OCI-M1 (cell line): ENCODE measurements at places on chromosomes 2 and 18.

DNA sequence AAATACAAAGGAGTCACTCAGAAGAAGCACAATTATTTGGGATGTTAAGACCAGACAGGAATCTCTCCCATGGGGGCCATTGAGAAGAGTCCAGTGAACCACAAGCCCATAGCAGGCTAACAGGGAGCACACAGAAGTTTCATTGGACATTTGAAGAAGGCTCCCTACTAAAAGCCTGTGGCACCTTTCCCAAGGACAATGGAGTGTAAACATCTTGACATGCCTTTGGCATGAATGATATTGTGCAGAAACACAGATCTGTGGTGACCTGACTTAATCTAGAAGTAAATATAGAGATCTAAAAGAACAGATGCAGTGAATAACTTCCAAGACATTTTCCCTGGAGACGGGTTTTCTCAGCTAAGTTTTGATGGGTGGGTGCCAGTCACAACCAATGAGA lies 221.5 kb downstream of the EPHA4 start:
- DNase-seq: no peak

GRCh38 chr2:135299165-135299564 lies 231.9 kb downstream of the ZRANB3 start:
- no peak for DNase-seq

DNA sequence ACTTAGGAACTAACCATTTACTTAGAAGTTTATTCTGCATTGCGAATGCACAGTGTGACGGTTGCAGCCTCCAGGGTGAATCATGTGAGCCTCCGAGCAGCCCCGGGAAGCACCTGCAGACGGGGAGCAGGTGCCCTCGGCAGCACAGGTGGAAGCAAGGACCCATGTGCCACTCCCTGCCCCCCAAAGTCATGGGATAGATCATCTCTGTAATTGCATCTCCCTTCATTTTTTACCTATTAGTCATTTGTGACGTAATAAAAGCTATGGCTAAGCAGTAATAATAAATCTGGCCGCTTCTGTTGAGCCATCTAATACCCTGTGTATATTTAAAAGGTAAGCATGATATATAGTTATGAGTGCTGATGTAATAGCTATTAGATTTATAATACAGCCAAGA lies 97.2 kb downstream of the PTGR3 start:
- no peak for DNase-seq

- DNase-seq: no peak
Measured at GRCh38 chr2:225761396-225761795, 361.9 kb downstream of the NYAP2 start.

DNA sequence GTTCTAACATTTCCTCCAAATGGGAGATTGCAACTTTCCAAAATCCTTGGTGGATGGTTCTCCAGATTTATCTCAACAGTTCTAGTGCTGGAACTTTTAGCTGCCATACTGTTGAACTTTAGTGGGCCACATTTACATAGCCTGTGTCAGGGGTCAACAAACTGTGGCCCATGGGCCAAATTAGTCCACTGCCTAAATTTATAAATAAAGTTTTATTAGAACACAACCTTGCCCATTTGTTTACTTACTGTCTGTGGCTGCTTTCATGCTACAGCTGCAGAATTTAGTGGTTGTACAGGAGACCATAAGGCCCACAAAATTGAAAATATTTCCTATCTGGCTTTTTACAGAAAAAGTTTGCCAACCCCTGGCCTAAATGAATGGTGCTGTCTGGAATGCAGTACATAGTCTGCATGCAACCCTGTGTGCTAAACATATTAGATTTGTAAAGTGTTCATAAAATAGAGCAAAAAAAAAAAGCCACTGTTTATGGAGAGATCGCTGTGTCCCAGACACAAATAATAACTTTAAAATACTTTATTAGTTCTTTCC lies 30.3 kb downstream of the MGAT5 start:
- DNase-seq: no peak

GRCh38 chr2:23050388-23050787 lies 334.6 kb upstream of the KLHL29 start:
- DNase-seq: no peak

- DNase-seq: peak; percentile 37
Measured at GRCh38 chr2:47058003-47058931, 96.8 kb downstream of the STPG4 start.

- no peak for DNase-seq
Measured at GRCh38 chr2:24628746-24629145, 137.7 kb downstream of the NCOA1 start.

GRCh38 chr18:76679259-76679658 lies 143.1 kb upstream of the ZNF236 start:
- DNase-seq: no peak

DNA sequence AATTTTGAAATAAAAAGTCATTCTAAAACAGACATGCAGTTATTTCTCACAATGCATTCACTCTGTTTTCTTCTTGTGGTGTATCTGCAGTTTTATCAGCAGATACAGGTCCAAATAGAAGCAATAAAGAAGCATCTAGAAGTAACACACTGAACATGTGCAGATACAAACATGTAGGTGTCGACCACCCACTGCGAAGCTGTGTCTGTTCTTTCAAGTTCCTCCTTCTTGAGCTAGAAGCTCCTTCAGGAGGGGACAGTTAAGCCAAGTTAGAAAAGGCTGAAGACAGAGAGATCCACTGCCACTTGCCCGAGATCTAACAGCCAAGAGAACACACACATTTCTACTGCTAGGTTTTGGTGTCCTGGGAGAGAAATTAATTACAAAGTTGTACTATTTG lies 30.1 kb downstream of the WDFY1 start:
- DNase-seq: no peak

GRCh38 chr18:54388203-54389142 lies 30.8 kb downstream of the C18orf54 start:
- peak; percentile 86 for DNase-seq

- DNase-seq: no peak
Measured at GRCh38 chr2:25587361-25587760, 86.0 kb downstream of the DTNB start.

GRCh38 chr18:63979409-63979920 lies 9.6 kb downstream of the SERPINB8 start:
- peak; percentile 77 for DNase-seq

DNA sequence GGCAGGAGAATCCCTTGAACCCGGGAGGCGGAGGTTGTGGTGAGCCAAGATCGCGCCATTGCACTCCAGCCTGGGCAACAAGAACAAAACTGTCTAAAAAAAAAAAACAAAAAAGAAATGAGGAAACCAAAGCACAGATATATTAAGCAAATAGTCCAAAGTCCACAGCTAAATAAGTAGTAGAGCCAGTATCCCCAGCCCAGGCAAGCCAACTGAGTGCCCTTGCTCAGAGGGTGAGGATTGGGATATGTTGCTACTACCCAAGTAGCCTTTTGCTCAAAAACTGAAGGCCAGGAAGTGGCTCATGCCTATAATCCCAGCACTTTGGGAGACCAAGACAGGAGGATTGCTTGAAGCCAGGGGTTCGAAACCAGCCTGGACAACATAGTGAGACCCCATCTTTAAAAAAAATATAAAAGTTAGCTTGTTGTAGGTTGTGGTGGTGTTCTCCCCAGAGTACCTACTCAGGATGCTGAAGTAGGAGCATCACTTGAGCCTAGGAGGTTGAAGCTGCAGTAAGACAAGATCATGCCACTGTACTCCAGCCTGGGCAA lies 5.4 kb downstream of the CFAP36 start:
- DNase-seq: no peak

GRCh38 chr18:61609131-61609530 lies 275.9 kb downstream of the CDH20 start:
- no peak for DNase-seq

DNA sequence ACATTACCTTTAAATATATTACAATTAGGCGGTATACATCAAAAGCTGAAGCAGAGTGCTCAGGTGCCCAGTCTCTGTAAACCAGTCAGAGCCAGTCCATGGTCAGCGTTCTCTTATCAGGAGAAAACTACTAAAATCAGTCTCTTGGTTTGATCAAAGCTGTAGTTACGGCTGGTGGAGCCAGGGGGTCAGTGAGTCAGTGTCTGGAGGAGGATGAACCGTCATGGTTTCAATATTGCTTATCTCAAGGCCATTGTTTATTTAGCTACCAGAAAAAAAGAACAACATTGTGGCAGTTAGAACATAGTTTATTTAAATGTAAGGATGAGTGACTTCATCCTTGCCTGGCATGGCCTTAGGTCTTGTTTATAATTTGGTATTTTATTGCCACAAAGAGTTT lies 71.3 kb upstream of the NYAP2 start:
- DNase-seq: peak; percentile 39

DNA sequence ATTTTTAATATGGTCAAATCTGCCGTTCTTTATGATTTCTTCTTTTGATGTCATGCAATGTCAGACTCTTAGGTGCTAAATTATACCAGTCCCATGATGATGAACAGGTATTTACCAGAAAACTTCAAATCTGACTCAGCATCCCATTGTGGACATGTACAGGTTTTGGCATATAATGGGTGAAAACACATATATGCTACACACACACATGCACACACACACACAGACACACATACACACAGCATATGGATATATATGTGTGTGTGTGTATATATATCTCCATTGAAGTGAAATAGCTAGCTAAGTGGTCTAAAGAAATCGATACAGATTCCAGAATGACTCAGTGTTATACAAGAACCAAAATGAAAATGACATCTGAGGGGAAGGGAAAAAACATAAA lies 7.4 kb downstream of the PLEK start:
- DNase-seq: no peak

DNA sequence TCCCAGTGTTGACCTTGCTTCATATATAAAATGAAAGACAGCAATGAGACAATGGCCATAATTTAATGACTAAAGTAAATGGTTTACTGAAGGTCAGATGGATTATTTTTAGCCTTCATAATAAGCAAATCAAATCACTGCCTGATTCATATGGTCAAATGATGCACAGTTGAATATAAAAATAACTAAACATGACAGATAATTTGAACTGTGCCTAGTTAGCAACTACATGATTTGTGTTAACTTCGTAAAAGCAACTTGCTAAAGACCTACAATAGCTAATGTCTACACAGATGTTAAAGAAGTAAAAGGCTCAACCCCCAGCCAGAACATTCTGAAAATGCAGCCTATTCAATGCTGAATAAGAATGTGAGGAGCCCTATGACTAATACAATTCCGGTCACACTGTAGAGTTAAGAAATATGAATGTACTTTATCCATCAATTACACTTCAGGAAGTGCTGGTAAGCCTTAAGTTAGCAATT lies 590.8 kb upstream of the CDH2 start:
- no peak for DNase-seq

DNA sequence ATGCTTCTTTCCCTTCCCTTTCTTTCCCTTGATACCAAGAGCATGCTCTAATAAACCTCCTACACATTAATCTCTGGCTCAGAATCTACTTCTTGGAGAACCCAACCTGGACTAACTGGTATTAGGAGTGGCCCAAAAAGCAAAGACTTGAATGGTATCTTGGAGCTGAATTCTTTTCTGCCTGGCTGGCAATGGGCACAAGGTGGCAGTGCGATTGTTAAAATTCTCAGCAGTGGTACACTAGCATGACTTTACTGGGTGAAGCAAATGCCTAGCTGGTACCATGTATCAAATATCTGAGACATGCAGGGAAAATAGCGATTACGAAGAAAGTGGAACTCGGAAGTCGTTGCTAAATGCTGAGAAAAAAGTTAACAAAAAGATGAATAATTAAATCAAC lies 376.1 kb downstream of the XIRP2 start:
- peak; percentile 12 for DNase-seq

DNA sequence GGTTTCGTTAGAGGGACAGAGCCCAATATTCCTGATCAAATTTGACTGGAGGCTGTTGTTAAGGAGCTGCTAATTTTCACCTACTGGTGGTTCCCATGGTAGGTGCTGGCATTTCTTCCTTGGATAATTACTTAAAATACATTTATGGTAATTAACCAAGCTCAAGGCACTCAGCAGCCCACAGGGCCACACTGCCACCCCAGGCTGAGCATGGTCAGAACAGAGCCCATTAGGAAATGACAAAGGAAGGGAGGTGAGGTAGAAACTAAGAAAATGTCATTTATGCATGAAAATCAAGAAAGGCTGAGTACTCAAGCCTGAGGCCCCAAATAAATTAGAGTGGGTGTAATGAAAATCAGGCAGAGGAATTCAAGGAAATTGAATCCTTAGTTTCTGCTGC lies 510.2 kb upstream of the GYPC start:
- no peak for DNase-seq

DNA sequence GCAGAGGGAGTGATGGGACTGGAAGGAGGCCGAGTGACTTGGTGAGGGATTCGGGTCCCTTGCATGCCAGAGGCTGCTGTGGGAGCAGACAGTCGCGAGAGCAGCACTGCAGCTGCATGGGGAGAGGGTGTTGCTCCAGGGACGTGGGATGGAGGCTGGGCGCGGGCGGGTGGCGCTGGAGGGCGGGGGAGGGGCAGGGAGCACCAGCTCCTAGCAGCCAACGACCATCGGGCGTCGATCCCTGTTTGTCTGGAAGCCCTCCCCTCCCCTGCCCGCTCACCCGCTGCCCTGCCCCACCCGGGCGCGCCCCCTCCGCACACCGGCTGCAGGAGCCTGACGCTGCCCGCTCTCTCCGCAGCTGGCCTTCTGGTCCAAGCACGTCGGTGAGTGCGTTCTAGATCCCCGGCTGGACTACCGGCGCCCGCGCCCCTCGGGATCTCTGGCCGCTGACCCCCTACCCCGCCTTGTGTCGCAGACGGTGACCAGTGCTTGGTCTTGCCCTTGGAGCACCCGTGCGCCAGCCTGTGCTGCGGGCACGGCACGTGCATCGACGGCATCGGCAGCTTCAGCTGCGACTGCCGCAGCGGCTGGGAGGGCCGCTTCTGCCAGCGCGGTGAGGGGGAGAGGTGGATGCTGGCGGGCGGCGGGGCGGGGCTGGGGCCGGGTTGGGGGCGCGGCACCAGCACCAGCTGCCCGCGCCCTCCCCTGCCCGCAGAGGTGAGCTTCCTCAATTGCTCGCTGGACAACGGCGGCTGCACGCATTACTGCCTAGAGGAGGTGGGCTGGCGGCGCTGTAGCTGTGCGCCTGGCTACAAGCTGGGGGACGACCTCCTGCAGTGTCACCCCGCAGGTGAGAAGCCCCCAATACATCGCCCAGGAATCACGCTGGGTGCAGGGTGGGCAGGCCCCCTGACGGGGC lies 4.6 kb downstream of the PROC start:
- DNase-seq: peak; percentile 17

DNA sequence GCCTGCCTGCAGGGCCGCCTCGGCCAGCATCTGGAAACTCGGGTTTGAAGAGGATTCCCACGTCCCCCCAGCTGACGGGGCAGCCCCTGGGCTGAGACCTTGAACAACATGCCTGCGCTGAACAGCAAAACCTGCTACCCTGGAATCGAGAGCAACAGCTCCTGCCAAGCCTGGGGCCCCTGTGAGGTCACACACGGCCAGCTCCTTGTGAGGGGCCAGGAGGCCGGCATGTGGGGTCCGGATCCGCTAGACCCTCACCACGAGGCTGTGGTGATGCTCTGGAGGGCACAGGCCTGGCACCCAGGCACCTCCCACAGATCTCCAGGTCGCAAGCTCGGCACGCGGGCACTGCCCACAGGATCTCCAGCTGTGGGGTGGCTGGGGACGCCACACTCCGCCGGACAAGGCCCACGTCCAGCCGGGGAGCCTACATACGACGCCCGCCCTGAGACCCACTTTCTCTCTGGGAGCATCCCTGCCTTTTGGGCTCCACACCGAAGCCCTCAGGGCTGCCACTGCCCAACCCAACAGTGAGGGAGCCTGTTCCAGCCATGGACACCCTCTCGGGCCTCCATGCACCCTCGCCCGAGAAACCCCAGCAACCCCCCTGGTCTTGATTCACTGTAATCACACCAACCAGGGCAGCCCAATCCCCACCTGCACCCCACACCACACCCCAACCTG lies 34.1 kb downstream of the SLC66A2 start:
- DNase-seq: no peak

- DNase-seq: no peak
Measured at GRCh38 chr18:58632552-58632951, 3.7 kb upstream of the ALPK2 start.

GRCh38 chr2:184312970-184313369 lies 285.4 kb upstream of the ZNF804A start:
- DNase-seq: no peak
